ENCODE measurements at places on chromosomes 6 and 20. TPM values are rescaled to one million over a fixed set of nuclear protein-coding genes. Genes with fewer than 3 reads are reported as not detected.

SRF gene
- 26.2 TPM for total RNA-seq

- no peak for DNase-seq
Observed at GRCh38 chr6:14384175-14384949, 266.8 kb downstream of the CD83 start.

DNA sequence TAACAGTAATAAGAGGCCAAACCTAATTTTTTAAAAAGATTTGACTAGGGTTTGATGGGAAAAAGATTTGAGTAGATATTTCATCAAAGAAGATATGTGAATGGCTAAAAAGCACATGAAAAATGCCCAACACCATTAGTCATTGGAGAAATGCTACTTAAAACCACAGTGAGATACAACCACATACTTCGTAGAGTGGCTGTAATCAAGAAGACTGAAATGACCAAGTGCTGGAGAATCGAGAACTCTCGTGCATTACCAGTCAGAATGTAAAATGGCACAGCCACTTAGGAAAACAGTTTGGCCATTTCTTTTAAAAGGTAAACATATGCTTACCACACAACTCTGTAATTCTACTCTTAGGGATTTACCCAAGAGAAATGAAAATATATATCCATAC lies 175.5 kb downstream of the EYA2 start:
- DNase-seq = no peak

- DNase-seq = no peak
Observed at GRCh38 chr6:42511803-42512422, 51.9 kb upstream of the UBR2 start.

DNA sequence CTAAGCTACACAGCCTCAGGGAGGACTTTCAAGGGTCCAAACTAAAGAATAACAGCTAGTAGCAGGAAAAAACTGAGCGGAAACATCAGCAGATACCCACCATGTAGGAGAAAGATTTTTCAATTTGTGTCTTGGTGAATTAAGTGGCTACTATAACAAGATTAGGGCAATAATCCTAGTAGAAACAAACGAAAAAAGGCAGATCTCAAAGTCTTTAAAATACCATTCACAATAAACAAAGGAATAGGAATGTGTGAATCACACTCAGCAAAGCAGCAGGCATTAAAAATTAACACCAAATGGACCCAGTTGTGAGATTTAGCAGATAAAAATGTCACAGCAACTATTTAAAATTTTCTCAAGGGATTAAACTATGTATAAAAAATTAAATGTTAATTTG lies 761.2 kb downstream of the TENT5A start:
- DNase-seq = no peak

MEI4 gene
- not detected for total RNA-seq

DNA sequence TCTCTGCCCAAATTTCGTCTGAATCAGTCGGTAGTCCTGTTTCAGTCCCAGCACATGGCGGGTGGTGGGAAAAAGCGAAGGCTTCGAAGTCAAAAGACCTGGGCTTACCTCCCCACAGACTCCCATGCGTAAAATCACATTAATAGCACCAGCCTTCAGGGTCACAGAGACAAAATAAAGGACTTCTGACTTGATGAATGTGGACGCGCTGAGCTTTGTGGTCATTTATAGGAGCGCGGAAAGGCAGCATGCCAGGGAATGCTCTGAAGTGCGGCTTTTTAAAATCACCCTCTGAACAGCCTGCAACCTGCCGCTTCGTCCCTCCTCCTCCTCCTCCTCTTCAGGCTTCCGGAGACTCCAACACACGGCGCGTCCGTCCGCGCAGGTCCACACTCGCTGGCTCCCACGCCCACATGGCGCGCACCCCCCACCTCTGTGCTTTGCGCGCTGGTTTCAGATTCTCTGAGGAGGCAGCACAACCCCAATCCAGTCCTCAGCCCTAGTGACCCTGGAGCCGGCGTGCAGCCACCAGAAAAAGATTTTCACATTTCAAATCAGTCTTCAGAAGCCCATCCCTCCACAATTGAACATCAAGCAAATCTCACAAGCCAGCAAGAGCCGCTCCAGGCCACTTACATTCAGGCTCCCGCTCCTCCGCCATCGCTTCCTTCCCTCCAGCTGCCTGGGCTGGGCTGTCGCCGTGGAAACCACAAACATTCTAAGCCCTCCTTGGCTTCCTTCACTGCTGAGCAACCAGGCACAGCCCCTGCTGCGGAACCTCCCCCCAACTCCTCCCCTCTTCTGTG lies at the start of gene C6orf118:
TSS of gene C6orf118 (minus strand) at position 680 of the 806 bp plus-strand sequence. CDS start at position 661, 19 bp downstream.
- DNase-seq = no peak

DNA sequence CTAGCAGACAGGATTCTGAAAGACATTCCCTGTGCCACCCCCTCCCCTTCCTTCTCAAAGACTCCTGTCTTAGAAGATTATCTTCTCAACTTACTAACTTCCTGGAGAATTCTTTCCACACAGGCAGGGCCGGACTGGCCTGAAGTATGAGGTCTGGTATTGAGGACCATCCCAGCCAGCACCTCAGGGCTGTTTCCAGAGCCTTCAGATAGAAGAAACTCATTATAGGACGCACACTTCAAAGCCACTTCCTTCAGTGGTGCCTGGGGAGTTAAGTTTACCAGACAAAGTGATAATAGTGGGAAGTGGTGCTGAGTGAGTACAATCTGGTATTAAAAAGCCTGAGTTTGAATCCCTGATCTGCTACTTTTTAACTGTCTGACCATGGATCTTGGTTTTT lies 15.6 kb downstream of the KCNS1 start:
- no peak for DNase-seq
